Trophoblast cell (in vitro differentiated cells and primary cell): ENCODE measurements at places on chromosomes 6 and 20.

GRCh38 chr20:43202100-43202499, 12.4 kb upstream of the PTPRT start:
- no peak overlapping the region for H3K4me3 ChIP-seq
- no peaks in the 10 kb centered on the region for H3K4me1 ChIP-seq
- no peak for DNase-seq
- no peaks in the 10 kb centered on the region for H3K36me3 ChIP-seq

- no peaks in the 10 kb centered on the region for H3K4me1 ChIP-seq
- H3K4me3 ChIP-seq = no peak overlapping the region
- H3K36me3 ChIP-seq = no peaks in the 10 kb centered on the region
- no peak for DNase-seq
Observed at GRCh38 chr20:9206486-9206885, 137.6 kb downstream of the PLCB4 start.

DNA sequence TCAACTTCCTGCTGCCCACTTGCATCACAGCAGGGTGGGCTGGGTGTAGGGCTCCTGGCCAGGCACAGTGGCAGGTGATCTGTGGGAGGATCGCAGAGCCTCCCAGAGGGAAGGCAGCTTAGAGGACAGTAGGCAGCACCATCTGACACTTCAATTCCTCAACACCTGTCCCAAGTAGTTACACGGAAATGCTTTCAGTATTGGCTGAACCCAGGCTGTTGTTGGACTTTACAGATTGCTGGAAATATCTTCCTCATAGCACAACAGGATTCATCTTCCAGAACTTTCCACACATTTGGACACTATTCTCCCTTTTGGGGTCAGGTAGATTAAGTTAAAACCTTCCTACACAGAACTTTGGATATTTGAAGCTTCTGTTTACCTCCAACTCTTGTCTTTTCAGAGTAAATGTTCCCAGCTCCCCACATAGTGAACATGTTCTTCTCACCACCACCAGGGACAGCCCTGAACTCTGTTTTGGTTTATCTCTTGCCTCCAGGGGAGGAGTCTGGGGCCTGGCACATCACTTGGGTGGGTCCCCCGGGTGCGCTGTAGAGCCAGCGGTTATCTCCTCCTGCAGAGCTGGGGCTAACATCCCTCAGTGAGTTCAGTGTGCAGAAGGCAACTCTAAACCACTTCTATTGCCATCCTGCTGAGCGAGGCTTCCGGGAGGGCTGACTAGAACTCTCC, 3.5 kb upstream of the SLC22A2 start:
- no peak overlapping the region for H3K27ac ChIP-seq
- no peaks in the 10 kb centered on the region for H3K27me3 ChIP-seq
- DNase-seq = no peak
- no peaks in the 10 kb centered on the region for H3K36me3 ChIP-seq

- H3K27ac ChIP-seq = no peak overlapping the region
- peak; percentile 35 for DNase-seq
- no peaks in the 10 kb centered on the region for H3K27me3 ChIP-seq
- H3K4me1 ChIP-seq = no peaks in the 10 kb centered on the region
- H3K4me3 ChIP-seq = no peak overlapping the region
- no peaks in the 10 kb centered on the region for H3K36me3 ChIP-seq
Observed at GRCh38 chr6:95693108-95693507, 115.8 kb downstream of the MANEA start.

GRCh38 chr6:3913077-3913957, 64.1 kb downstream of the FAM50B start:
- peaks cover 2% of the 10 kb centered on the region for H3K4me1 ChIP-seq
- H3K36me3 ChIP-seq = no peaks in the 10 kb centered on the region
- DNase-seq = peak; percentile 62

GRCh38 chr20:60812561-60812960, 439.5 kb upstream of the CDH4 start:
- no peak for DNase-seq
- H3K4me3 ChIP-seq = no peak overlapping the region
- no peaks in the 10 kb centered on the region for H3K27me3 ChIP-seq
- no peak overlapping the region for H3K27ac ChIP-seq

DNA sequence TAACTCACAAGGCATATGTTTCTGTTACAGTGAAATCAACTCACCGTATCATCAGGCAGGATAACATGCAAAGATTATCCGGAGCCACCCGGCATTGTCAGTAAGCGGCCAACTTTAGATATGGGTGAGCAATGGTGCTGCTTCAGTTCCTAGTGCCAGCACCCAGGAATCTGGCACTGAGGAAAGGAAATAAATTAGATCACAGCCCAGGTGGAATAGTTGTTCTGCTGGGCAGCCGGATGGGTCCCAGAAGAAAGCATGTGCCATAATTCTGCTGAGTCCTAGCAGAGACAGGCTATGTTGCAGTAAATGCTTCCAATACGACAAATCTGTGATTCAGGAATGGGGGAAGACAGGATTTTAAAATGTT, 183.6 kb upstream of the SPTLC3 start:
- H3K27ac ChIP-seq = no peak overlapping the region
- H3K27me3 ChIP-seq = no peaks in the 10 kb centered on the region
- DNase-seq = no peak
- H3K36me3 ChIP-seq = no peaks in the 10 kb centered on the region
- peaks cover 10% of the 10 kb centered on the region for H3K4me1 ChIP-seq

- no peaks in the 10 kb centered on the region for H3K27me3 ChIP-seq
- no peaks in the 10 kb centered on the region for H3K36me3 ChIP-seq
- no peak for DNase-seq
Observed at GRCh38 chr20:56350842-56351241, 7.9 kb upstream of the FAM210B start.

GRCh38 chr6:36666826-36667591, 11.5 kb upstream of the CDKN1A start:
- peaks cover 11% of the 10 kb centered on the region for H3K4me1 ChIP-seq
- no peaks in the 10 kb centered on the region for H3K36me3 ChIP-seq
- no peak overlapping the region for H3K4me3 ChIP-seq
- peak overlapping the region; percentile 89 for H3K27ac ChIP-seq

GRCh38 chr20:39853050-39853449, 836.0 kb downstream of the MAFB start:
- no peak overlapping the region for H3K4me3 ChIP-seq
- H3K27ac ChIP-seq = no peak overlapping the region
- H3K27me3 ChIP-seq = no peaks in the 10 kb centered on the region
- peaks cover 12% of the 10 kb centered on the region for H3K4me1 ChIP-seq
- no peaks in the 10 kb centered on the region for H3K36me3 ChIP-seq

- no peaks in the 10 kb centered on the region for H3K27me3 ChIP-seq
- no peaks in the 10 kb centered on the region for H3K36me3 ChIP-seq
- no peak overlapping the region for H3K4me3 ChIP-seq
- no peaks in the 10 kb centered on the region for H3K4me1 ChIP-seq
- no peak for DNase-seq
Observed at GRCh38 chr6:142879076-142879475, 65.9 kb downstream of the HIVEP2 start.

DNA sequence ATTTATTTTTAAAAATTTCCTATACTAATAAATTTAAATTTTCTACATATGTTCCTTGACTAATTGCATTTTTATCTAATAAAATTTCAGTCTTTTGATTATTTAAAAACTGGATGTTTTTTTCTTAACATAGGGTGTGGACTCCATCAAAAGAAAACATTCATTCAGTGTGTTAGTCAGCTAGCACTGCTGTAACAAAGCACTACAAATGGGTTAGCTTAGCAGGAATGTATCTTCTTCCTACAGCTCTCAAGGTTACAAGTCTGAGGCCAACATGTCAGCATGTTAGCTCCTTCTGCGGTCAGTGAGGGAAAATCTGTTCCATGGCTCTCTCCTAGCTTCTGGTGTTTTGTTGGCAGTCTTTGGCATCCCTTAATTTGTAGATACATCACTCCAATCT, 32.5 kb downstream of the FRK start:
- no peak for DNase-seq
- H3K27ac ChIP-seq = no peak overlapping the region
- H3K36me3 ChIP-seq = no peaks in the 10 kb centered on the region

- peaks cover 9% of the 10 kb centered on the region for H3K4me1 ChIP-seq
- H3K36me3 ChIP-seq = no peaks in the 10 kb centered on the region
- H3K27ac ChIP-seq = no peak overlapping the region
- no peak overlapping the region for H3K4me3 ChIP-seq
Observed at GRCh38 chr20:45487231-45487635, 17.7 kb downstream of the WFDC2 start.

- no peak overlapping the region for H3K27ac ChIP-seq
- peaks cover 8% of the 10 kb centered on the region for H3K4me1 ChIP-seq
- no peak for DNase-seq
- no peaks in the 10 kb centered on the region for H3K27me3 ChIP-seq
- no peak overlapping the region for H3K4me3 ChIP-seq
Observed at GRCh38 chr6:32070814-32071543, 32.8 kb downstream of the CYP21A2 start.

- no peaks in the 10 kb centered on the region for H3K27me3 ChIP-seq
- DNase-seq = no peak
- H3K27ac ChIP-seq = no peak overlapping the region
- H3K36me3 ChIP-seq = peaks cover 6% of the 10 kb centered on the region
- no peak overlapping the region for H3K4me3 ChIP-seq
Observed at GRCh38 chr6:149508485-149508884, 23.7 kb upstream of the ZC3H12D start.

DNA sequence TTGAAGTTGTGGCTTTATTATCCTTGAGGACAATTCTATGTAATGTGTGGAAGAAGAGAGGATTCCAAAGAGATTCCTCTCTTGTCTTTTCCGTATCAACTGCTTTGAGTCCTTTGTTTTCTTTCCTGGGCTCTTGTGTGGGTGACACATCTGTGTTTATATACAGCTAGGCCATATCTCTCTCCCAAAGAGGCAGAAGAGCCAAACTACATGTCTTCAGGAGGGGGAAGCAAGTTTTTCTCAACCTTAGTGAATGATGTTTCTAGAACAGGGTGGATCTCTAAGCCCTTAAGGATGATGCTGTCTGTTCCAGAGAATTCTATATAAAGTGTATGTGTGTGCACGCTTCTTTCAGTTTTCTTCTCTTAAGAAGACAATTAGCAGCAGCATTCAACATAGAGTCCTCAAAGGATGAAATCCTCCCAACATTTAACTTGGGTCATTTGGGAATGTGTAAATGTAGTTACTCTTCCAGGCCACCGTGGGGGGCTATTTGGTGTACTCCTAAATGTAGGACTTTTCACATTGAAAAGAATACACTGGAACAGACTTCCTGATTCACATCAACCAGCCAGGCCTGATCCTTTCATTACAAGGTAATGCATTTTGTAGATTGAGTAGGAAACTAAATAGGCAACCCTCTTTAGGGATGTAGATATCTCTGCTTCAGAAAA, 92.8 kb upstream of the EEF1E1 start:
- peaks cover 21% of the 10 kb centered on the region for H3K4me1 ChIP-seq
- DNase-seq = peak; percentile 14
- H3K27ac ChIP-seq = peak overlapping the region; percentile 86

- DNase-seq = no peak
- H3K27me3 ChIP-seq = no peaks in the 10 kb centered on the region
- H3K4me3 ChIP-seq = no peak overlapping the region
- H3K27ac ChIP-seq = no peak overlapping the region
- H3K36me3 ChIP-seq = no peaks in the 10 kb centered on the region
Observed at GRCh38 chr6:99019381-99019780, 71.6 kb upstream of the FBXL4 start.

- no peak for DNase-seq
- no peak overlapping the region for H3K27ac ChIP-seq
Observed at GRCh38 chr6:122977180-122977579, 18.9 kb upstream of the CLVS2 start.
